NCI-H1417 (cell line): ENCODE measurements at places on chromosomes 6 and 20.
A peak's percentile ranks its signal among the peaks of the same experiment; 100 is the strongest.

DNA sequence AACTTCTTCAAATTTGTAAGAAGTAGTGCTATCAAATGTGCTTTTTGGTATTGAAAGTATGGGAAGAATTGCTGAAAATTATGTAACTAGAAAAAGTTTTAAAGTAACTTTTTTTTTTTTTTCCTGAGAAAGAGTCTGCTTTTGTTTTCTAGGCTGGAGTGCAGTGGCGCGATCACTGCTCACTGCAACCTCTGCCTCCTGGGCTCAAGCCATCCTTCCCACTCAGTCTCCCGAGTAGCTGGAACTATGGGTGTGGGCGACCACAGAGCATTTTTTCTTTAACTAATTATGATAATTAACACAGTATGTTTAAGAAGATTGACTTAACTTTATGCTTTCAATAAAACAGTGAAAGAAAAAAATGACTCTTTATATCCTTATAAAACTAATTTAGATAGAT lies 38.4 kb downstream of the BMP5 start:
- no peak for DNase-seq

- DNase-seq: peak; percentile 16
These were observed 9.1 kb downstream of the MTG2 start for GRCh38 chr20:62191781-62192559.

DNA sequence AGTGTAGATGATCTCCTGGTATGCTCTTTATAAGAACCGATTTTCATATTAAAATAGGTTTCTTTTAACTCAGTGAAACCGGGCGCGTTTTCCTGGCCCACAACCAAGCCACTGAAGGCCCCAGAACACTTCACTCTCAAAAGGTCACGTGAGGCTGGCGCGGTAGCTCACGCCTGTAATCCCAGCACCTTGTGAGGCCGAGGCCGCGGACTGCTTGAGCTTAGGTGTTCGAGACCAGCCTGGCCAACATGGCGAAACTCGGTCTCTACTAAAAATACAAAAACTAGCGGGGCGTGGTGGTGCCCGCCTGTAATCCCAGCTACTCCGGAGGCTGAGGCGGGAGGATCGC lies 402 bp upstream of the TAF8 start:
- no peak for DNase-seq

GRCh38 chr6:161578478-161578877 lies 304.6 kb upstream of the AGPAT4 start:
- no peak for DNase-seq
